Epithelial cell of umbilical artery (primary cell): ENCODE measurements at places on chromosomes 6 and 20. TPM values are rescaled to one million over a fixed set of nuclear protein-coding genes. Genes with fewer than 3 reads are reported as not detected.

PLG gene
- total RNA-seq = not detected in 2 replicates

ENPP3 gene
- under 0.01 TPM in 1 of 2 replicates, not detected in the other for total RNA-seq

BMP2 gene
- 10.2 and 15.6 TPM in 2 replicates for total RNA-seq

KIF25 gene
- not detected in 2 replicates for total RNA-seq

THBS2 gene
- total RNA-seq = 3.6 and 6.5 TPM in 2 replicates

KCNK17 gene
- not detected in 2 replicates for total RNA-seq

PRDM13 gene
- not detected in 2 replicates for total RNA-seq

SALL4 gene
- 0.32 and 0.46 TPM in 2 replicates for total RNA-seq

FAM209B gene
- total RNA-seq = not detected in 2 replicates

SLC26A8 gene
- not detected in 2 replicates for total RNA-seq

CYB5R4 gene
- 3.9 and 12.0 TPM in 2 replicates for total RNA-seq

AVP gene
- not detected in 2 replicates for total RNA-seq

GGTLC1 gene
- not detected in 2 replicates for total RNA-seq

PTCHD4 gene
- total RNA-seq = 0.76 and 2.9 TPM in 2 replicates

VNN1 gene
- total RNA-seq = under 0.01 TPM in 1 of 2 replicates, not detected in the other

TSPO2 gene
- not detected in 2 replicates for total RNA-seq

AIF1 gene
- total RNA-seq = not detected in 2 replicates
